ENCODE measurements at places on chromosomes 5 and 9.
A peak's percentile ranks its signal among the peaks of the same experiment; 100 is the strongest.

- DNase-seq = no peak
Observed at GRCh38 chr9:15505921-15506320, 4.8 kb downstream of the PSIP1 start.

GRCh38 chr5:107570181-107570580 is 100.6 kb downstream of the EFNA5 start:
- no peak for DNase-seq

DNA sequence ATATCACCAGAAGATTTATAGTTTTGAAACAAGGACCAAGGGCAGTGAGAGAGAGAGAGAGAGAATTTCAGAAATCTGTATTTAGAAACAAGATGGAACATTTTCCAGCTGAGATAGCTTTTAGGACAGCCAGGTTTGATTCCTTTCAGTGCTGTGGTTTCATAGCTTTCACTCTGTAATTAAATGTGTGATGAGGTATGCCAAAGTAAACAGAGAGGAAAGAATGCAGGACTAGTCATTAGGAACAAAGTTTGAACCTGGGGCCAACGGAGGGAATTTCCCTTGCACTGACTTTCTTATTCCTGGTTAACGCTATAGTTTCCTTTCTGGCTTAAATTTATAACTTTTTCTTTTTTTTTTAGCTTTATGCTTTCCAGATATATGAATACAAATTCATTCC is 10.0 kb upstream of the CCL28 start:
- no peak for DNase-seq

- DNase-seq = no peak
Observed at GRCh38 chr9:96398582-96399324, 15.2 kb upstream of the SLC35D2 start.

- no peak for DNase-seq
Observed at GRCh38 chr5:146828385-146828784, 50.2 kb downstream of the PPP2R2B start.

GRCh38 chr9:87793292-87793691 is 67.4 kb downstream of the CTSL start:
- DNase-seq = no peak

GRCh38 chr5:68170826-68171558 is 44.6 kb upstream of the PIK3R1 start:
- DNase-seq = no peak

- DNase-seq = no peak
Observed at GRCh38 chr5:107474361-107474715, 196.4 kb downstream of the EFNA5 start.

- no peak for DNase-seq
Observed at GRCh38 chr5:4020400-4020799, 424.8 kb downstream of the IRX1 start.

GRCh38 chr9:8723195-8723594 is 923.6 kb upstream of the DMAC1 start:
- DNase-seq = no peak

DNA sequence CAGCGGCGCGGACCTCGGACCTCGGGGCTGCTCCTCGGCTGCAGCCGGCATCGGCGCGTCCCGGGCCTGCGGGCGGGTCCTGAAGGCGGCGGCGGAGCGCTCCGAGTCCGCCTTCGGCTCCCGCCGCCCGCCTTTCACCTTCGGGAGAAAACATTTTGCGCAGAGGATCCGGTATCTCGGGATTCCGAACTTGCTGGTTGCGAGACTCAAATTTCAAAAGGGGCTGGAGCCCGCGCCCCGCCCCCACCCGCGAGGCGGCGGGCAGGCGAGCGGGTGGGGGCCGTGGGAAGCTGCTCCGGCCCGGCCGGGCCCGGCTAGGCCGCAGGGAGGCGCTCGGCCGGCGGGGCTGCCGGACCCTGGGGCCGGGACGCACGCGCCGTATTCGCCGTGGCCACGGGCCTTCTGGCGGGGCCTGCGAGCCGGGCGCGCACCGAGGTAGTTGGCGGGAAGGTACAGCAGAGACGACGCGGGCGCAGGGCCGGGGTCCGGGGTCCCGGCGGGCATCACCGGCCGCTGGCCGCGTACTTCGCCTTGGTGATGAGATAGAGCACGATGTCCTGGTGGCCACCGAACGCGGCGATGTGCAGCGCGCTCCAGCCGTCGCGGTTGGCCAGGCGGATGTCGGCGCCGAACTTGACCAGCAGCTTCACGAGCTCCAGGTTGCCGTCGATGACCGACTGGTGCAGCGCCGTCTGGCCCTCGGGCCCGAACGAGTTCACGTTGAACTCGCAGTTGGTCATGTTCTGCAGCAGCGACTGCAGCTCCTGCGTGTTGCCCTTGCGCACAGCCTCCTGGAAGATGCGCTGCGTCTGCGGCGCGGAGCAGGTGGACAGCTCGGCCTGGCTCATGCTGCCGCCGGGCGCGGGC is 757 bp downstream of the NRARP start:
- DNase-seq = no peak

DNA sequence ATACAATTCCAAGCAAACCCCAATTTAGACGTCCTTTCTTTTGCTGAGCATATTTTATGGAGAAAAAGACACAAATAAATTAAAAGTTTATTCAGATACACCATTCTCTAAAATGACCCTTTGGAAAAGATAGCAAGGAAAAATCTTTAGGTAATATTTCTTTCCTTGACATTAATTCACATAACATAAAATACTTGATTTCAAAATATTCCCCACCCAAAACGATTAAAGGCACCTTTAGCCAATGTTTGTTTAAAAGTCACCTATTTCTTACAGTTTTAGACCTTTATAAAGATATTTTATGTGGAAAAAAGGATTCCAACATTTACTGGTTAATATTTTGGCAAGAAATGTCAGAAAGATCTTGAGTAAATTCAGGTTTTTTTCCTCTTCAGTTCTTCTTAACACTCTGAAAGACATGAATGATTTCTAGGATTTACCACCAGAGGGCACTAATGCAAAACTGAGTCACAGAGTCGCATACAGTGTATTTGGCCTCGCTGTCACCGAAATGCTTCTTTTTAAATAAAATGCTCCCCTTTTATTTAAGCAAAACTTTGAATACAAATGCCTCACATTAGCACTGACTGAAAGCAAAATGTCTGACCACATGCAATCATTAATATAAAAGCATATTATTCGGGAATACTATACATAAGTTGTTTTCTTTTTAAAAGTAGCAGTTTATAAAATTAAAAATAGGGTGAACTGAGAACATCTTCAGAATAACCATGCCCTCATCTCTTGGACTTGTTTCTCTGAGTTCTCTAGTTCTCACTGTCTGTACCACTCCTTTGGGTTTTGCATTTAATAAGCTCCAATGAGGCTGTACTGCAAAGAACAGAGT is 122.5 kb downstream of the SLC1A3 start:
- no peak for DNase-seq

- DNase-seq = no peak
Observed at GRCh38 chr5:32170303-32171151, 3.6 kb downstream of the GOLPH3 start.

- no peak for DNase-seq
Observed at GRCh38 chr5:145750199-145750598, 84.9 kb downstream of the PRELID2 start.

GRCh38 chr5:119330367-119331183 is 25.2 kb upstream of the TNFAIP8 start:
- no peak for DNase-seq

- DNase-seq = no peak
Observed at GRCh38 chr5:66880401-66880800, 284.2 kb downstream of the MAST4 start.

DNA sequence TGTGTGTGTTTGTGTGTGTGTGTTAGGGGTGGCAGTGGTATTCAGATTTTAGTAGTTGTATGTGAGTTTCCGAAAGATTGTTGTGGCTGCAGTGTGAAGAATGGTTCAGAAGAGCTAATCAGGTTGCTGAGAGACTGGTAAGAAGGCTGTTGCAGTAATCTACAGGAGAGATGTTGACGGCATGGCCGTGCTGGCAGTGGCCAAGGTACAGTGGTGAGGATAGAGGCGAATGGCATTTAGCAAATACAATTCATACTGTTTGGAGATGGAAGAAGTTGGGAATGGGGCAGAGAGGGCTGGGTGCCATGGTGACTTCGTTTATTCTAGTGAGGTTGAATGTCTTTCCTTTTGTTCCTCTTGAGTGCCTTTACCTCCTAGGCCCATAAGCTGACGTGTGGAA is 77.5 kb upstream of the SPATA31D4 start:
- DNase-seq = no peak

GRCh38 chr5:36900283-36900682 is 23.7 kb downstream of the NIPBL start:
- no peak for DNase-seq

GRCh38 chr9:696332-697323 is 144.9 kb upstream of the DMRT1 start:
- DNase-seq = no peak

- DNase-seq = no peak
Observed at GRCh38 chr5:9919306-9920030, 289.3 kb upstream of the TAS2R1 start.

GRCh38 chr9:110330484-110331105 is 7.1 kb downstream of the TXNDC8 start:
- no peak for DNase-seq

- no peak for DNase-seq
Observed at GRCh38 chr9:110143485-110143884, 64.5 kb downstream of the C9orf152 start.

DNA sequence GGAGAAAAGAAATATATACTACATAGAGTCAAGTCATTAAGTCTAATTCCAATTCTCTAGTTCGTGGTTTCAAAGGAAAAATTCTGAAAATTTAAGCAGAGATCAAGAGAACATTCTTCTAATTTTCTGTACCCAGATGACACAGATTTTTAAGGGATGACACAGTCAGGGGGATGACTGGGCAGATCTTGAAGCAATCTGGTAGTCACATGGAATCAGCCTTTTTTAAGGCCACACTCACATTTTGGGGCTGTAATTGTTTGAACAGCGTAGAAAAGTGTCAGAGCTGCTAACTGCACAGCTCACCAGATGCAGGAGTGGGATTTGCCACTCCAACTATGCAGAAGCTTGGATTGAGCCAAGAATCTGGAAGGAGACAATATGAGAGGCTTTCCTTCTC is 20.4 kb downstream of the PDE4D start:
- no peak for DNase-seq

GRCh38 chr5:154541553-154541952 is 63.5 kb upstream of the HAND1 start:
- no peak for DNase-seq

DNA sequence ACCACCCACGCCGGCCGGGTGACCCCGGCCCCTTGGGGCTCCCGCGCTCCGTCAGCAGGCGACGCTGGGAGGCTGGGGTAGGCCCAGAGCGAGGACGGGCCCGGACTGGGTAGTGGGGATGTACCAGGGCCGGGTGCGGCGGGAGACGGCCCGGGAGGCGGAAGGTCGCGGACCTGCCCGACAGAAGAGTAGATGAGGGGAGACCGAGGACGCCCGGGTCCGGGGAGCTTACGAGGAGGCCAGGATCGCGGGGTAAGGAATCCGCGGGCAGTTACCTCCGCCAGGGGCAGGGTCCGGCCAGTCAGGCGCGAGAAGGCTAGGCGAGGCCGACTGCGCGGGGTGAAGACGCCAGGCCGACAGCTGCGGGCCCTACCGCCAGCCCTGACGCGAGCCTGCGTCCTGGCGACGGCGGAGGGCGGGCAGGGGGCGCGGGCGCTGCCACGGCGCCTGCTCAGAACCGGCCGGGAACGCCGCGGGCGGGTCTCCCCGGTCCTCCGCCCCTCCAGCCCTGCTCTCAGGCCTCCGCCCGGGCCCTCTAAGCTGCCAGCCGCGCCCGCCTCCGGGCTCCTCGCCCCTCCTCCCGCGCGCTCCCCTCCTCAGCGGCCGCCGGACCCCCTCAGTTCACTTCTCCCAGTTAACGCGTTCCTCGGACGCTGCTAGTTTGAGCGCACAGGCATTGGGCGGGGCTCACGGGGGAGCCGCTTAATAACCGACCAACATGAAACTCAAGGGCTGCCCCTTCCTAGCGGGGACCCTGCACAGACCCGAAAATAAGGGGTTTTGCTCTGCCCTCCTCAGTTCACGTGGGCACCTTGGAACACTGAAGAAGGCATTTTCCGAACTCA is at the start of gene CPLANE1:
Gene CPLANE1 (minus strand): TSS at position 407 of the 845 bp plus-strand sequence. CDS start 1,678 bp downstream, outside the sequence.
- peak; percentile 46 for DNase-seq

- DNase-seq = no peak
Observed at GRCh38 chr5:41924526-41924871, 582 bp upstream of the FBXO4 start.

- no peak for DNase-seq
Observed at GRCh38 chr9:71680189-71680980, 87.9 kb downstream of the CEMIP2 start.

DNA sequence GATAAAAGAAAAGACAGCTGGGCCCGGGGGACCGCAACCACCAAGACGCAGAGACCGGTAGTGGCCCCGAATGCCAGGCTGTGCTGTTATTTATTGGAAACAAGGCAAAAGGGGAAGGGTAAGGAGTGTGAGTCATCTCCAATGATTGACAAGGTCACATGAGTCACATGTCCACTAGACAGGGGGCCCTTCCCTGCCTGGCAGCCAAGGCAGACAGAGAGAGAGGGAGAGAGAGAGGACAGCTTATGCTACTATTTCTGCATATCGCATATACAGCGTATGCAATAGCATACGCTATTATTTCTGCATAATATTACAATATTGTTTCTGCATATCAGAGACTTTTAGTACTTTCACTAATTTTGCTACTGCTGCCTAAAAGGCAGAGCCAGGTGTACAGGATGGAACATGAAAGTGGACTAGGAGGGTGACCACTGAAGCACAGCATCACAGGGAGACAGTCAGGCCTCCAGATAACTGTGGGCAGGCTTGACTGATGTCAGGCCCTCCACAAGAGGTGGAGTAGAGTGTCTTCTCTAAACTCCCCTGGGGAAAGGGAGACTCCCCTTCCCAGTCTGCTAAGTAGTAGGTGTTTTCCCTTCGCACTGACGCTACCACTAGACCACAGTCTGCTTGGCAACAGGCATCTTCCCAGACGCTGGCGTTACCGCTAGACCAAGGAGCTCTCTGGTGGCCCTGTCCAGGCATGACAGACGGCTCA is 50.3 kb downstream of the RFX3 start:
- DNase-seq = no peak

- no peak for DNase-seq
Observed at GRCh38 chr9:108074900-108075299, 585.3 kb upstream of the KLF4 start.

GRCh38 chr9:109328978-109329637 is 8.2 kb upstream of the EPB41L4B start:
- DNase-seq = no peak

GRCh38 chr5:89351222-89351621 is 468.2 kb upstream of the MEF2C start:
- DNase-seq = no peak

DNA sequence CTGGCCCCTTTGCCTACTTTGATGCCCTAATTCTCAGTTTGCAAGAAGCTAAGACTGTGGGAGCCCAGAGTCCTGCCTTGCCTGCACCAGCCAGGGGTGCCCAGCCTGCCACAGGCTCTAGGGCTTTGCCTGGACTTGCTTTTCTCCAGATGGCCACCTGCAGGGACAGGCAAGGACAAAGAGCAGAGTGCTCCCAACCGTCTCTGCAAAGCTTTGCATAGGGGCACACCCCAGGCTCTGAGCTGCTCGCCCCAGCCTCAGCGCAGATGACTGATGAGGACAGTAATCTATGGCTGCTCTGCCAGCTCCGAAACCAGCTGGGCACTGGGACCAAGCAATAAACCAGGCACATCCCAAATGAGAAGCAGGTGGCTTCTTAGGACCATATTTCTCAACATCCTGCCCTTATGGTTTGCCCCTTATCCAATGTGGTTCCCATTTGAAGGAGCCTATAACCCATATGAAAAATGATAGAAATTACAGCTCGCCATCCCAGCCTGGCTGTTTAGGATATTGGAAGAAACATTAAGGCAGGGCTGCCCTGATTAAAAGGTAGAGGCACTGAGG is 25.4 kb upstream of the TCF7 start:
- DNase-seq = no peak

GRCh38 chr5:111681414-111682120 is 75.4 kb downstream of the NREP start:
- DNase-seq = no peak

GRCh38 chr5:143775258-143775657 is 36.7 kb upstream of the HMHB1 start:
- no peak for DNase-seq

All from stimulated activated CD4-positive, alpha-beta T cell treated with anti-CD3 and anti-CD28 coated beads, TNF-alpha, amount 100 ng/mL, for 48 hours (primary cell).